Pancreas (tissue), 10 donors: ENCODE measurements at places on chromosomes 13 and 19. TPM values are rescaled to one million over a fixed set of nuclear protein-coding genes. Genes with fewer than 3 reads are reported as not detected.

The IL11 gene
- polyA plus RNA-seq: 0.16 TPM

The PLEKHA4 gene
- polyA plus RNA-seq: 28.3 TPM

The APOC4 gene
- polyA plus RNA-seq: not detected

The PTGIR gene
- 3.5 TPM for polyA plus RNA-seq

The RDH8 gene
- not detected for polyA plus RNA-seq

The ATP4B gene
- polyA plus RNA-seq: not detected

The ATCAY gene
- polyA plus RNA-seq: 0.70 TPM

The IL12RB1 gene
- polyA plus RNA-seq: 0.40 TPM

The SLITRK6 gene
- 0.15 TPM for polyA plus RNA-seq

The PIP5K1C gene
- 24.8 TPM for polyA plus RNA-seq

The THSD8 gene
- polyA plus RNA-seq: 1.3 TPM

The GTPBP3 gene
- polyA plus RNA-seq: 28.2 TPM

The UPK1A gene
- polyA plus RNA-seq: 0.16 TPM

The C19orf67 gene
- not detected for polyA plus RNA-seq

The ATP8A2 gene
- polyA plus RNA-seq: 0.19 TPM

The MYBPC2 gene
- not detected for polyA plus RNA-seq

The SIGLEC9 gene
- 1.0 TPM for polyA plus RNA-seq

The ADM5 gene
- 2.4 TPM for polyA plus RNA-seq

The SERPINE3 gene
- polyA plus RNA-seq: not detected

The IGFLR1 gene
- 7.4 TPM for polyA plus RNA-seq

The RASGRP4 gene
- polyA plus RNA-seq: 0.40 TPM

The LSR gene
- 46.1 TPM for polyA plus RNA-seq
